ENCODE measurements at places on chromosomes 4 and X. TPM values are rescaled to one million over a fixed set of nuclear protein-coding genes. Genes with fewer than 3 reads are reported as not detected.

The ARAP2 gene
- total RNA-seq, result 0.14 TPM

The RHOXF1 gene
- not detected for total RNA-seq

The VCX gene
- total RNA-seq, result not detected

The HSFX4 gene
- not detected for total RNA-seq

The HTRA3 gene
- total RNA-seq, result 6.5 TPM

The CFAP97 gene
- total RNA-seq, result 26.8 TPM

The MAD2L1 gene
- total RNA-seq, result 53.8 TPM

The USP26 gene
- total RNA-seq, result not detected

The PSAPL1 gene
- total RNA-seq, result not detected

The FAM9B gene
- not detected for total RNA-seq

GRCh38 chrX:45134775-45135174, 65.9 kb downstream of the DIPK2B start:
- DNase-seq, result no peak

GRCh38 chr4:42149004-42149403, 3.5 kb downstream of the BEND4 start:
- no peak for DNase-seq

DNA sequence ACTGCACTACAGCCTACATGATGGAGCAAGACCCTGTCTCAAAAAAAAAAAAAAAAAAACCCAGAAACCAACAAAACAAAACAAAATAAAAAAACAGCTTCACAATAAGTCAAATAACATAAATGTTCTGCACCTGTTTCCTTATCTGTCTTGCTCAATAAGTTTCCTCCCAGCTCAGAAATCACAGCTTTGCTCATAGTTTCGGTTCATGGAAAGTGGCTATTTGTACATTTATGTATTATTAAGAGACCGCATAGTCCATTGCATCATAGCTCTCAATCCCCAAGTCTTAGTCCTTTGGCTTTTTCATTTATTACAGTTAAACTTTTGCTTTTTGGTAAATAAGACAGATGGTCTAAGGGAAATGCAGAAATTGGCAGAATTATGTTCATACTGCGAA, 24.4 kb upstream of the CFAP299 start:
- DNase-seq, result peak; percentile 17

GRCh38 chr4:36358173-36358572, 76.8 kb downstream of the DTHD1 start:
- DNase-seq, result no peak

- no peak for DNase-seq
Measured at GRCh38 chrX:37955273-37955672, 51.1 kb upstream of the SYTL5 start.

GRCh38 chr4:89319756-89320155, 12.2 kb upstream of the GPRIN3 start:
- DNase-seq, result no peak

- no peak for DNase-seq
Measured at GRCh38 chr4:98516441-98517217, 141.8 kb downstream of the TSPAN5 start.

DNA sequence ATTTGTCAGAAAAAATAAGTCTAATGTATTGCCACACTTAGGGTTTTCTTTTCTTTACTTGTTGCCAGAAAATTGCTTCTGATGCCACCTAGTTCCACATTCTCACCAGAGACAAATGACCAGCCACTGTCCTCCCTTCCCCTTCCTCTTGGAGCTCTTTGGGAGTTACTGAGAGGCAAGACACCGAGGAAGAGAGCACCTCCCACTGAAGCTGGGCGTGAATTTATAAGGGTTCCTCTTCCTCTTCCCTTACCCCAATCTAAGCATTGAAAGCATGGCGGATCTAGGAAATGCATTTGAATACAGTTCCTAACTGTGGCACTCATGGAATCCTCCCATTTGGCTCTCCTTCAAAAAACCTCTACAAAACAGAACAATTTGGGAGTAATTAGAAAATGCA, 30.0 kb downstream of the ANXA3 start:
- DNase-seq, result no peak

GRCh38 chr4:174358410-174358809, 74.7 kb downstream of the CEP44 start:
- DNase-seq, result no peak

DNA sequence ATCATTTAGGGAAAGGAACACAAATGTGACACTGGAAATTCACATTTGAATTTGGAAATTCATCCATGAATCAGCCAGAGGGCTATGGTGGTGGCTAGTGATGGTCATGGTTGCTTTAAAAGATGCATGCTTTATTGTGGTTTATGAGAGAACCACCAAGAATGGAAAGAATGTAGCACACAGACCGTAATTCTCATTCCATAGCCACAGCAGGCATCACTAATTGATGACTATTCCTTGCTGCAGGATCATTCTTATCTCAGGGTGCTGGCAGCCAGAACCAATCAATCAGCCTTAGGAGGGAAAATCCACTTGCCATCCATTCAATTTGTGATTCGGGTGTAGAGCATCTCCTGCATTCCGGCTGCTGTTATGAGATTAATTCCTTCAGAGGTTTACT, 115.6 kb downstream of the DHRSX start:
- no peak for DNase-seq

GRCh38 chr4:24923550-24923949, 10.7 kb upstream of the CCDC149 start:
- no peak for DNase-seq

DNA sequence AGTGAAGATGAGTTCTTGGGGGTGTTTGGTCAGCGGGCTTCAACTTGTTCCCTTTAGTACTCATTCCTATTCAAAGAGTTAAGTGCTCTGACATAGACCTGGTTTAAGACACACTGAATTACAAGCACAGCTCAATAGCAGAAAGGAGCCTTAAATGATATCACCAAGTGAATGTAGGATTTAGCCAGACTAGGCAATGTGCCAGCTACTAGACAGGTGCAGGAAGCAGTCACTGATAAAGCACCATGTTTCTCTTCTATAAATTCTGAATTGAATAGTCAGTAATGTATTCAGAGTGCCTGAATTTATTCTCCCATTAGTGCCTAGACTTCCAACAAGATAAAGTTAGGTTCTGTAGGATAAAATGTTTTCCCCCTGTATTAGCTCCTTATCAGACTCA, 63.6 kb downstream of the ASB9 start:
- DNase-seq, result peak; percentile 2

DNA sequence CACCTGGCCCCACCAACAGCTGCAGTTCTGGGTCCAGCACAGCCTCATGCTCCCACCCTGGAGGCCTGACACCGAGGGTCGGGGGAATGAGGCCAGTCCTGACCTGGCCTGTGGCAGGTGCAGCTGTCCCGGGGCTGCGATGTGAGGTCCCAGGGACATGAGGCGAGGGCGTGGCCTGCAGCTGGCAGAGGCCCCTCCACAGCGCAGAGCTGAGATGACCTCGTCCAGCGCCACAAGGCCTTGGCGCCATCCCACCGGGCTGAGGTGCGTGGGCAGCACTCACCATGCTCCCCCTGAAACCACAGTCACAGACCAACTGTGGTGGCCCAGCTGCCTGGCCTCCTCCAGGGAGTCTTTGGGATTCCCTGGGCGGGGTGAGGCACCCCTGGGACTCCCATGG, 26.6 kb upstream of the ADRA2C start:
- DNase-seq, result no peak

DNA sequence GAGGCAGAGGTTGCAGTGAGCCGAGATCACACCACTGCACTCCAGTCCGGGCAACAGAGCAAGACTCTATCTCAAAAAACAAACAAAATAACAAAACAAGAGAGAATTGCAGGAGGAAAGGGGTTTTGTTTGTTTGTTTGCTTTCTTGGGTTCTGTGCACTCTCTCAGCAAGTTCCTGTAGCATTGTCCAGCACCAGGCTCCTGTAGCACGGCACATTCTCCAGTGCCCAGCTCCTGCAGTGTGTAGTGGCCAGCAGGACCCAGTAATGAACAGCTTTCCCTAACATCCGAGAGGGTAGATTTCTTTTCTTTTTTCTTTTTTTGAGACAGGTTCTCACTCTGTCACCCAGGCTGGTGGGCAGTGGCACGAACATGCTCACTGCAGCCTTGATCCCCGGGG, 60.5 kb upstream of the USP9X start:
- no peak for DNase-seq

- no peak for DNase-seq
Measured at GRCh38 chr4:120877021-120877420, 45.5 kb downstream of the PRDM5 start.

DNA sequence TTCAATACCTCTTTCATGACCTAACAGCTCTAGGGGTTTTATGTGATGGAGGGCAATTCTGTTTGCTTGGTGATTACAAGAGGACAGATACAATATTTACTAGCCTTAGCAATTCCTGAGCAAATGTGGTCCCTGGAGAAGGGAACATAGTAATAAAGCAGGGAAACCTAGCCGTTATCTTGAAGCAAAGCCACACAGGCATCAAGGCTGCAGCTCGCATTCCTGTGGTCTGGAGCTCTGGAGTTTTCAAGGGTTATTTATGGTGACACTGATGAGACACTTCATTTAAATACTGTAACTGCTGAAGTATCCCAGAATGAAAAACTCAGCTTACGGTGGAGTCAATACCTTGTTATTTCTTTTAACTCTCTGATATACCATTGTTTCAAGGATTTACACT, 66.8 kb downstream of the AFF2 start:
- DNase-seq, result no peak

DNA sequence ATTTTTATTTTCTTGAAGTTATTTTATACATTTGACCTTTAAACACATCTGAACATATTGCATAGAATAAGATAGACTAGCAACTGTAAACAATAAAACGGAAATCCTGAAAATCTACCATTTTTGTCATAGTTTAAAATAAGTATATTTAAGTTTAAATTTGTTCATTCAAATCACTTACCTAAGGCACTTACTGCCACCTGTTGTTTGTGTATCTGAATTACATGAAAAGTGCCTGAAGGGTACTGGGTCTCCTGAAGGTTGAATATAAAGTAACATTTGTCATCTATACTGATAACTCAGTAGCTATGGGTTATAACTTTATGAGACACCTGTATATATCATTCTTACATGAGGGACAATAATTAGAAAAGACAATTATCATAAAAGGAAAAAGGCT, 38.6 kb downstream of the TRPC5 start:
- no peak for DNase-seq

DNA sequence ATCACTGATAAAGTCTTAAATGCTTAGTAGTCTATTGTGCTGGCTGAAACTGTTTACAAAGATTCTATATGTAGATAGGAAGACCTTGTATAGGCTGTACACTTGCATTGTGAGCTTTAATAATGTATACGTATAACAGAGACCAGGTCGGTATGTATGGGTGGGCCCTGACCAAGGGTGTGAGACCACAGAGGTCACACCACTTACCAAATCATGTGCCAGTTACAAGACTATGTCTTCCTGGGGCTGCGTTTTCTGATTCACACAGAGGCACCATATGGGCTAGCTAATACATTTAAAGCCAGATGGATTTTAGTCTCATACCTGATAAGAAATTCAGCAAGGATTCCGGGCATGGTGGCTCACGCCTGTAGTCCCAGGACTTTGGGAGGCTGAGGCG, 8.8 kb downstream of the DIAPH2 start:
- no peak for DNase-seq

DNA sequence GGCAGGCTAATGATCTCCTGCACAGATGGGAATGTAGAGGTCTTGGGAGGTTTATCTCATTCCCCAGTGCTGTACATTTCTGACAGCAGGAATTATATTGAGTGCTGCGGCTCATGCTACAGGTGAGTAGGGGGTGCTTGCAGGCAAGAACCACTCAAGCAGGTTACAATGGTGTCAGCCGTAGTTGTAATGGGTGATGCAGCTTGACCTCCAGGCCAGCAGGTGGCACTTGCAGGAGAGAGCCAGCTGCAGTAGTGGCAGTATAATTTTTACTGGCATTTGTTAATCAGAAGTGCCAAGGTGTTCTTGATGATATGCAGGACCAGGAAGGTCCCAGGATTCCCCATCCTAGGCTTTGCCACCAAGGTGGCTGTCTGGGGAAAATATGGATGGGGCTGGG, 759.6 kb upstream of the NDST4 start:
- no peak for DNase-seq
